ENCODE measurements at places on chromosomes 1 and 21. TPM values are rescaled to one million over a fixed set of nuclear protein-coding genes. Genes with fewer than 3 reads are reported as not detected.

OR10Z1 gene
- not detected for total RNA-seq

HES3 gene
- total RNA-seq = not detected

DNA sequence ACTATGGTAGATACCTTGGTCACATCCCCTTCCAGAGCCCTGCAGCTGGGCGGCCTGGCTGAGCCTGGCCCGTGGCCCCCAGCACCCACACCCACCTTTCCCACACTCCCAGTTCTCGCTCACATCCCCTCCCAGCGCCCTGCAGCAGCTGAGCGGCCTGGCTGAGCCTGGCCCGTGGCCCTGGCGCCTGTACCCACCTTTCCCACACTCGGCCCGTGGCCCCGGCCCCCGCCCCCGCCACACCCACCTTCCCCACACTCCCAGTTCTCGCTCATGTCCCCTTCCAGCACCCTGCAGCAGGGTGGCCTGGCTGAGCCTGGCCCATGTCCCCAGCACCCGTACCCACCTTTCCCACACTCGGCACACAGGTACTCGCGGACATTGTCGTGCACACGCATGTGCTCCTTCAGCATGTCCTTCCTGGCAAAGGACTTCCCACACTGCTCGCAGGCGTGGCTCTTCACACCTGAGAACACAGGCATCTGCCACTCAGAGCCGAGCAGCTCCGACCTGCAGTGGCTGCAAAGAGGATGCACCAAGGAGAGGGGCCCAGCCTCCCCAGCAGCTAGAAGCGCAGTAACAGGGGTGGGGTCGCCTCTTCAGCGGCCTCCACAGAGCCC is 52.5 kb upstream of the RIPK4 start:
- no peaks in the 10 kb centered on the region for H3K27me3 ChIP-seq
- peaks cover 23% of the 10 kb centered on the region for H3K36me3 ChIP-seq
- H3K4me3 ChIP-seq = no peak overlapping the region
- H3K4me1 ChIP-seq = peaks cover 4% of the 10 kb centered on the region
- no peak overlapping the region for H3K27ac ChIP-seq
- DNase-seq = no peak

CD5L gene
- total RNA-seq = 0.52 TPM

GRCh38 chr21:44550807-44551206 is 498 bp downstream of the KRTAP10-2 start:
- H3K27ac ChIP-seq = no peak overlapping the region
- DNase-seq = no peak
- peaks cover 77% of the 10 kb centered on the region for H3K27me3 ChIP-seq
- H3K4me3 ChIP-seq = no peak overlapping the region
- H3K36me3 ChIP-seq = no peaks in the 10 kb centered on the region
- H3K4me1 ChIP-seq = no peaks in the 10 kb centered on the region
